SJSA1 (cell line): ENCODE measurements at places on chromosomes 13 and 19. TPM values are rescaled to one million over a fixed set of nuclear protein-coding genes. Genes with fewer than 3 reads are reported as not detected.
A peak's percentile ranks its signal among the peaks of the same experiment; 100 is the strongest.

GARIN5A gene
- not detected in 2 replicates for total RNA-seq

GRCh38 chr13:111531505-111531904, 211.1 kb downstream of the TEX29 start:
- no peak for DNase-seq

DNA sequence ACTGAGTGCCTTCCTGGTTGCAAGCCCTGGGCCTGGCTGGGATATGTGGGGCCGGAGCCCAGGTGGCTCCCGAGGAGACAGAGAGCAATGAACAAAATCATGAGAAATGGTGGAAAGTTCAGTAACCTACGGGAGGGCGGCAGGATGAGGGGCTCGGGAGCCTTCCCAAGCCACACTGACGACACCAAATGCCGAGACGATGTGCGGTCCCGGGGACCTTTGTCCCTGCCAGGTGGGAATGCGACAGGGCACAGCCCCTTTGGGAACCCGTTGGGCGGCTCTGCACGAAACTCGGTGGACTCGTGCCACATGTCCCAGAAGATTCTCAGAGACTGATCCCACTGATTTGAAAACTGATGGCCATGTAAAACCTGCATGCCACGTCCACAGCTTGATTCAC, 11.7 kb upstream of the ZNF14 start:
- no peak for DNase-seq

- no peak for DNase-seq
Observed at GRCh38 chr13:114057166-114058050, 75.0 kb downstream of the RASA3 start.

VSTM1 gene
- total RNA-seq: not detected in 2 replicates

- no peak for DNase-seq
Observed at GRCh38 chr19:57106722-57107235, 13.0 kb upstream of the USP29 start.

C13orf42 gene
- total RNA-seq: not detected in 2 replicates

ALKBH7 gene
- 24.0 and 45.2 TPM in 2 replicates for total RNA-seq

DNA sequence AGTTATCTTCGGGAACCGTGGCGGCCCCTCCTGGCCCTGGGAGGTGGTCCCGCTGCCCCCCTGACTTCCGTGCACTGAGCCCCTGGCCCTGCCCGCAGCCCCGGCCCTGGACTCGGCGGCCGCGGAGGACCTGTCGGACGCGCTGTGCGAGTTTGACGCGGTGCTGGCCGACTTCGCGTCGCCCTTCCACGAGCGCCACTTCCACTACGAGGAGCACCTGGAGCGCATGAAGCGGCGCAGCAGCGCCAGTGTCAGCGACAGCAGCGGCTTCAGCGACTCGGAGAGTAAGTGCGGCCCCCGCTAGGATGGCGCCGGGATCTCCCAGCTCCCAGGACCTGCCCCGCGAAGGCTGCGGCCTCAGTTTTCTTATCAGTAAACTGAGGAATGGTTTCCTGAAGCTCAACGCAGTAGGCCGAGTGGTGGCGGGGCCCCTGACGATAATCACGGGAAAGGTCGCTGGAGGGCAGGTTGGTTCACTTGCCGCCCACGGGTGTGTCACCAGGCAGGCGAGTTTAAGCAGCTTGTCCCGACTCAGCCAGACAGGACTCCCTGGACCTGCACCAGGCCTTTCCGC, 924 bp downstream of the RGCC start:
- no peak for DNase-seq

DNA sequence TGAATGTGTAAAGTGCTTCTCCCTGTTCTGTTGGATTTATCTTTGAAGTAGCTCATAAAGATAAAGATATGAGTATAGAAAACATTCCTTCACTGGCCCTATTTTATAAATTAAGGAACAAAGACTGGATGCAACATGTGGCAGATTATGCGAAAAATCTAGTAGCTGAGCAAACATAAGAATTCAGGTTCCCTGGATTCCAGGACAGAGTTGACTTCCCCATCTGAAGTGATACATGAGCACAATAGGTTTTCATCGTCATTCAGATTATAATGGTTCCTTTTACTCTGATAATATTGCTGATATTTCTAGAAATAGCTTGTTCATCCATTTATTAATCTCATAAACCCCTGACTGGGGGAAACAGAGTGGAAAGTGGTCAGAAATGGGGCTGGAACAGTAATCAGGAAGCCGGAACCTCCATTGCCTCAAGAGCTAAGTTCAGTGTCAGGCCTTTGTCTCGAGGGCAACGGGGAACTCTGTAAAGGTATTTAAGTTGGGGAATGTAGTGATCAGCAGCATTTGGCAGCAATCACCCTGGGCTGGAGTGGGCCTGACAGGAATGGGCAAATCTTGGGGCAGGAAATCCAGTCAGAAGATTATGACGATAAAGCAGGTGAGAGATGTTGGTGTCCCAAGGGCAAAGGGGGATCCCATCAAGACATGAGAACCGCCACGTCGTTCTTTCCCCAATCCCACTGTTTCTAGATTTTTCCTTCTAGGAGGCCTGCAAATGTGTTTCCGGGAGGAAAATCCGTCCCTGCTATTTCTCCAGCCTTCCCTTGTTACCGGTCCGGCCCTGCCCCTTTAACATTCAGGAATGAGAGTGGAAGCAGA, 232.5 kb upstream of the SERP2 start:
- no peak for DNase-seq

ATP8B3 gene
- 2.7 and 3.8 TPM in 2 replicates for total RNA-seq

SIGLEC9 gene
- not detected in 2 replicates for total RNA-seq

DNA sequence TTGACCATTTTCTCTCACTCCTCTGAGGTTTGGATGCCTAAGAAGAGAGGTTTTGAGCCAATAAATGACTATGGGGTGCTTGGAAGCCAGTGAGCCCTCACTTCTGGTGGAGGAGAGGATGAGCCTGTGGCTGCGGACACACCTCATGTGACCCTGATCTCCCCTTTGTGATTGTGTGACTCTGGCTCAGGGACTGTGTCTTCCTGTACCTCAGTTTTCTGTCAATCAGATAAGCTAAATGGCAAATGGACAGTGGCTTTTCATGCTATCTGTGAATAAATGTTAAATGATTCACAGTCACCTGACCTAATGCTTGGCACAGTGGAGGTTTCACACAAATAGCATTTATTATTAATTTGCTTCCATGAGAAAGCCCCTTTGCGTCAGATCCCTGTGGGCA, 2.7 kb downstream of the PSG8 start:
- no peak for DNase-seq

KLK15 gene
- total RNA-seq: not detected in 2 replicates

DNA sequence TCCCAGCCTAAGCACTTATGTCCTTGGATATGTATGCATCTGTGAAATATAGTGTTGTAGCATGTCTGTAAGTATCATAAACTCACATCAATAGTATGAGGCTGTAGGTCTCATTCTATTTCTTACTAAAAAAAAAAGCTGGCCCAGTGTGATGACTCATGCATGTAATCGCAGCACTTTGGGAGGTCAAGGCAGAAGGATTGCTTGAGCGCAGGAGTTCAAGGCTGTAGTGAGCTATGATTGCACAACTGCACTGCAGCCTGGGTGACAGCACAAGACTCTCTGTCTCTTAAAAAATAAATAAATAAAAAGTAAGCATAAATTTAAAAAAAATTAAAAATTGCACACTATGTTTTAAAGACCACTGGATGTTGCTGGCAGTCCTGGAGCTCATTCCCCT, 79.1 kb upstream of the SPATA13 start:
- no peak for DNase-seq

CLEC17A gene
- 0.18 TPM in 1 of 2 replicates, not detected in the other for total RNA-seq

DNA sequence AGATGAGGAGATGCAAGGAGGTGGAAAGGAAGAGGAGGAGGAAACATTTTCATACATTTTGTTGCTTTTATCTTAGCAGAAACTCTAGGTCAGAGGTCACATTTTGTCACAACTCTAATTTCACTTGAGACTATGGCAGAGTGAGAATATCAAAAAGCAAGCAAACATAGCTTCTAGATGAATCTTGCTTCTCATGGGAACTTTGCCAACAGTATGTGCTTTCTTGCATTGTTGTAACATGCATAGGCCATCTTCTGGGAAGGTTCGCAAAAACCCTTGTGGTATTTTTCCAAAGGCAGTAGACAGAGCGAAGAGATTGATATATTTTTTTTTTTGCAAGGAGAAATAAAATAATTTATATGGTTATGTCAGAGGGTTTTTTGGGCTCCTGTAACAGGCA, 291.3 kb downstream of the MTUS2 start:
- no peak for DNase-seq

GRCh38 chr19:8074501-8074900, 21.9 kb downstream of the CCL25 start:
- no peak for DNase-seq

- no peak for DNase-seq
Observed at GRCh38 chr13:33138441-33138840, 122.2 kb downstream of the KL start.

- DNase-seq: no peak
Observed at GRCh38 chr13:68749796-68750195, 1357.8 kb upstream of the ATXN8OS start.

CEACAM3 gene
- total RNA-seq: not detected in 2 replicates

DNA sequence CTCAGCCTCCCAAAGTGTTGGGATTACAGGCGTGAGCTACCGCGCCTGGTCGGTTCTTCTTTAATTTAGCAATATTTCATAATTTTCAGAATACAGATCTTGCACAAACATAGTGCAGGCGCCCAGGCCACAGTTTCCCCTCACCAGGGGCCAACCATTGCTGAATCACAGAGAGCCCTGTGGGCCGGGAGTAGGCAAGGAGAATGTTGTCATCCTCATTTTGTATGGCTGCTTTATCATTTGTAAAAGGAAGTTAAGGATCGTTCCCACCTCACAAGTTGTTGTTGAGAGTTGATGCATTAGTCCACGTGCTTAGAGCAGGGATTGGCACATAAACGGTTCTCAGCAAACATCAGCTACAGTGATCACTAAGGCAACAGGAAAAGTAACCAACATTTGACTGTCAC, 30.2 kb downstream of the MEIS3 start:
- DNase-seq: no peak

- DNase-seq: no peak
Observed at GRCh38 chr19:1156305-1156801, 17.7 kb downstream of the SBNO2 start.

DNA sequence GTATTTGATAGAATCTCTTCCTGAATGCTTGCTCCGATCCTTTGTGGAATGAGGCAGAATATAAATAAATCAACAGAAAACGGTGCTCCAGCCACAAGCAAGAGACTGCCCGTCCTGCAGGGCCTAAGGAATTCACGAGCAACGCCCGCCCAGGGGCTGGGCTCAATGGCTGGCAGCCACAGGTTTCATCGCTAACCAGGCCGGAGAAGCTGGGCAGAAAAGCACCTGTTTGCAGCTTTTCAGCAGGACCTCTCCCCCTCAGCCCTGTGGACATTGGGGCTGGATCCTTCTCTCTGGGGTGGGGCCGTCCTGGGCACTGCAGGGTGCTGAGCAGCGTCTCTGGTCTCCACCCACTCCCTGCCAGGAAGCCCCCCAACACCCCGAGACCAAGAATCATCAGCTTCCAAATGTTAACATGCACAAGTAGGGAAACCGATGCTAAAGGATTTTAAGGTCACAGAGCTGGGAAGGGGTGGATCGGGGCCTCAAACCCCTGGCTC, 102.5 kb downstream of the GADD45B start:
- peak; percentile 88 for DNase-seq

CEACAM7 gene
- not detected in 2 replicates for total RNA-seq

KLF5 gene
- total RNA-seq: 4.2 and 5.3 TPM in 2 replicates

GRCh38 chr13:98223741-98224140, 46.7 kb upstream of the RNF113B start:
- DNase-seq: no peak

GRCh38 chr13:51153527-51153926, 42.5 kb upstream of the C13orf42 start:
- no peak for DNase-seq

RFPL4A gene
- total RNA-seq: not detected in 2 replicates

LRRC4B gene
- total RNA-seq: not detected in 2 replicates

GRCh38 chr13:99723878-99724277, 222.6 kb downstream of the TM9SF2 start:
- no peak for DNase-seq

DNA sequence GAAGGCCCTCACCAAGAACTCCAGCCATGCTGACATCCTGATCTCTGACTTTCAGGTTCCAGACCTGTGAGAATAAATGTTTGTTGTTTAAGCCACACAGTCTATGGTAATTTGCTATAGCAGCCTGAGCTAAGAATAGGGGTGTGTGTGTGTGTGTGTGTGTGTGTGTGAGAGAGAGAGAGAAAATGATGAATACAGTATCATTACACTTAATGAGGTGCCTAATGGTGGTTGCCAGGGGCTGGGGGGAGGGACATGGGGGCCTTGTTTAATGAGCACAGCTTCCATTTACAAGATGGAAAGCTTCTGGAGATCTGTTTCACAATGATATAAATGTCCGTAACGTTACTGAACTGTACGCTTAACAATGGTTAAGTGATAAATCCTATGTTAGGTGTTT, 53.8 kb upstream of the LATS2 start:
- no peak for DNase-seq

ZNF534 gene
- total RNA-seq: not detected in 2 replicates

- DNase-seq: no peak
Observed at GRCh38 chr13:33908116-33908515, 90.2 kb downstream of the RFC3 start.

GRCh38 chr13:80979035-80979641, 638.2 kb upstream of the SPRY2 start:
- DNase-seq: peak; percentile 70

DNA sequence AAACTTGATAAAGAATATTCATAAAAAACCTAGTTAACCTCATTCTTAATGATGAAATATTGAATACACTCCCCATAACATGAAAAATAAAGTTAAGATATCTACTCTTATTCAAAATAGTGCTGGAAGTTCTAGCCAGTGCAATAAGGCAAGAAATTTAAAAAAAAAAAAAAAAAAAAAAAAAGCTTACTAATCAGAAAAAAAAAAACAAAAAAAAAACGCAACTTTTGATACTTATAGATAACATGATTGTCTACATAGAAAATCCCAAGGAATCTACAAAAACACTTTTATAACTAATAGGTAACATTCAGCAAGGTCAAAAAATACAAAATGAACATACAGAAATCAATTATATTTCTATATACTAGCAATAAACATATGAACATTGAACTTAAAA, 515.6 kb downstream of the UQCRFS1 start:
- no peak for DNase-seq

SRRM5 gene
- total RNA-seq: not detected in 2 replicates

COX7A1 gene
- not detected in 2 replicates for total RNA-seq

APOC1 gene
- not detected in 2 replicates for total RNA-seq

GRCh38 chr19:2201473-2202148, 34.5 kb downstream of the PLEKHJ1 start:
- DNase-seq: no peak

CYSLTR2 gene
- not detected in 2 replicates for total RNA-seq

GRCh38 chr13:22141716-22142115, 470.8 kb downstream of the FGF9 start:
- no peak for DNase-seq

AKAP8 gene
- 10.9 and 27.5 TPM in 2 replicates for total RNA-seq
